ENCODE measurements at places on chromosomes 2 and 18.

DNA sequence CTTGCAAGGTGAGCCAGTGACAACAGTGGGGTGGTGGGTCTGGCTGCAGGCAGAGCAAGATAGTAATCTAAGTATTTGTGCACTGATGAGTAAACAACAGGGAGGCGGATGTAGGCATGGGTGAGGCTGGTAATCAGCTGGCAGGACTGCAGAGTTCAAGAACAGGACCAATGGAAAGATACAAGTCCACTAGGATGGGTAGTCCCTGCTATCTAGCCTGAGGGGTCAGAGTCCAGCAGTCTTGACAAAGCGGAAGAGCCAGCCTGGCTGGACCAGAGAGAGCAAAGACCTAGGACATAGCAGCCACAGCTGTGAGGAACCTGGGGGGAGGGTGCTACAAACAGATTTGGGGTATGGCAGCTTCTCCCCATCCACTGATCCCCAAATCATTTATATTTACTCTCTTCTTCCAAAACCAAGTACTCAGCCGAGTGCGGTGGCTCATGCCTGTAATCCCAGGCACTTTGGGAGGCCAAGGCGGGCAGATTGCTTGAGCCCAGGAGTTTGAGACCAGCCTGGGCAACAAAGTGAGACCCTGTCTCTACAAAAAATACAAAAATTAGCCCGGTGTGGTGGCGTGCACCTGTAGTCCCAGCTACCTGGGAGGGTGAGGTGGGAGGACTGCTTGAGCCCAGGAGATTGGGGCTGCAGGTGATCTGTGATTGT, 25.9 kb downstream of the VIL1 start:
- DNase-seq: no peak

GRCh38 chr2:20327370-20327769, 23.3 kb downstream of the PUM2 start:
- no peak for DNase-seq

DNA sequence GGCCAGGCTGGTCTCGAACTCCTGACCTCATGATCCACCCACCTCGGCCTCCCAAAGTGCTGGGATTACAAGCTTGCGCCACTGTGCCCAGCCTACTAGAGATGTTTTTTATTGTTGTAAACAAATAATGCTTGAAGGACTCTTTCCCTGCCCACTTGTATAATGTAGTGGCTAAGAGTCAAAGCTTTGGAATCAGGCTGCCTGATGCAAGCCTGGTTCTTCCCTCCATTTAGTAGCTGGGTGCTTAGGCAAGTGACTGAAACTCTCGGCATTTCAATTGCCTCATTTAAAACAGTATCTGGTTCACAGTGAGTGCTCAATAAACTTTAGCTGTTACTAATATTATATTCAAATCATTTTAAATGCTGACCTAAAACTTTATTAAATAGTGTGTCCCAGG, 264.0 kb upstream of the FBXO11 start:
- DNase-seq: no peak

DNA sequence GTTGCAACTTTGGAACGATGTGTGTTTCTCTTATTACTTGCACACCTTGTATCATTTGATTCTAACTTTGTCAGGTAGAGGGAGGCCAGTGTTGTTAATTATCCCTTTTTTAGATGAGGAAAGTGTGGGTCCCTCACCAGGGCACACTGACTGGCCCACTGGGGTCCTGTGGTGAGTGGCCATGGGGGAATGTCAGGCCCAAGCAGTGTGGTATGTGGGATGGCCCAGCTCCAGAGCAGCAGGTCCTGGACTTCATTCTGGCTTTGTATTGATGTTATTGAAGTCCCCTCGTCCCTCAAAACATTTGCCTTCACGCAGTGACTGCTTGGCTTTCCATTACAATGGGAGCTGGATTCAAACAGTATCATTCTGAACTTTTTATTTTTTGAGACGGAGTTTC, 11.7 kb downstream of the NCK2 start:
- no peak for DNase-seq

GRCh38 chr2:102387763-102388546, 32.4 kb downstream of the IL18R1 start:
- DNase-seq: no peak

- DNase-seq: no peak
Measured at GRCh38 chr2:170571612-170572011, 143.5 kb upstream of the SP5 start.

- DNase-seq: no peak
Measured at GRCh38 chr2:227335713-227336112, 10.7 kb downstream of the MFF start.

GRCh38 chr2:21042958-21043743, 722 bp downstream of the APOB start:
- DNase-seq: peak; percentile 61

GRCh38 chr2:223860809-223861738, 23.7 kb upstream of the AP1S3 start:
- DNase-seq: no peak

- no peak for DNase-seq
Measured at GRCh38 chr18:12234451-12235190, 19.5 kb upstream of the CIDEA start.

DNA sequence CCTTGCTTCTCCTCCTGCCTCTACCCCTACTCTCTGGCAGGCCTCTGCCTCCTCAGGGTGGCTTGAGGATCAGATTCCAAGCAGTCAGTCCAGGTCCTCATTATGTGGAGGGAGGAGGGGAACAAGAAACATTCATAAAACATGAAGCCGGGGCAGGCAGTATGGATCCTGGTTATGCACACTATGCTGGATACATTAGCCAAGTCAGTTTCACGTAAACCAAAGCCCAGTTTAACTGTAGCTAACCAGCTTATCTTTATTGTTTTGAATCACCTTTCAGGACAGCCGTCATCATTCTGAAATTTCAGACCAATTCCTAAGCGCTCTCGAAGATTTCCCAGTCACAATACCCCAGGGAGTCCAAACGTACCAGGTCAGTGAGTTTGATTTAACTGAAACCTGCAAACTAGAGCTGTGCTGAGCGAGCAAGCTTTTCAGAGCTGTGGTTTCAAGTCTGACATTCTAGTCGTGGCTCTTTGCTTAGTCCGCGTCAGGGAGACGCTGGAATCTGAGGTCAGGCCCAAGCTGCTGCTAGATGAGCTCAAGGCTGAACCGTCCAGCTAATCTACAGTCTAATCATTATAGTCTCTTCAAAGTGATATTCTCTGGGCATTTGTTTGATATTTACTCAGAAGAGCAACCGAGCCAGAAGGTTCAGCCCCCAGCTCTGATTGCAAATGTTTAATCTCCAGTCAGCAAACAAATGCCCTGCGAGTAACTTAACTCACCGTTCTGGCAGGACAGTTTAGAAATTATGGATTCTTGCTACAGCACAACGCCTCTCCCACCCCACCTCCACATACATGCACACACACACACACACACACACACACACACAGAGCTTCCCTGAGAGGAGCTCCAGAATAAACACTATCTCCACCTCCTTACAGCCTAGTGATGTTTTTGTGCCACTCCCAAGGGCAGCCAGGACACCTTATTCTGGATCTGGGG, 63.8 kb upstream of the BZW1 start:
- no peak for DNase-seq

DNA sequence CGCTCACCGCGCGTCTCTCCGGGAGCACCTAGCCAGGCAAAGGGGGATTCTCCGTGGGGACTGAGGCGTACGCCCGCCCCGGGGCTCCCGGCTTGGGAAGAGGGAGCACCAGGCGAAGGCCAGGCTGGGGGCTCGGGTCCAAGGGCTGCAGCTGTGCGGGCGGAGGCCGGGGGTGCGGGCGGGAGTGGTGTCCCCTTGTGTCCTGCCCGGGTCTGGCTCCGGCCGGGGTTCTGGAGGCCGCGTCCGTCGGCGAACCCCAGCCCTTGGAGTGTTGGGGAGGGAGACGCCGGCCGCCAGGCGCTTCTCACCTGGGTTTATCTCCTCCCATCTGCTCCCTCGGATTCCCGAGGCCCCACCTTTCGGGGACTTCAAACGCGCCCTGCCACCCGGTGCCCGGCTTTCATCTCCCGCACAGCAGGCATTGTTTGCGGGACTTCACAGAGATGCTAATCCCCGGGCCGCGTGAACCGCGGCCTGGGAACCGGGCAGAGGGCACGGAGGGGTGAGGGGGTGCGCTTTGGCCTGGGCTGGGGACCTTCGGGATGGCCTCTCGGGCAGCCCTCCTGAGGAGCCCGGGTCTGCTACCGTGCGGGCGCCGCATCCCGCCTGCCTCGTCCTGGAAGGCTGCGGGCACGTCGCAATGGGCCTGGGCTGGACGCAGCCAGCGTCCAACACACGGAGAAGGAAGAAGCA, 5.0 kb upstream of the GBX2 start:
- DNase-seq: no peak

DNA sequence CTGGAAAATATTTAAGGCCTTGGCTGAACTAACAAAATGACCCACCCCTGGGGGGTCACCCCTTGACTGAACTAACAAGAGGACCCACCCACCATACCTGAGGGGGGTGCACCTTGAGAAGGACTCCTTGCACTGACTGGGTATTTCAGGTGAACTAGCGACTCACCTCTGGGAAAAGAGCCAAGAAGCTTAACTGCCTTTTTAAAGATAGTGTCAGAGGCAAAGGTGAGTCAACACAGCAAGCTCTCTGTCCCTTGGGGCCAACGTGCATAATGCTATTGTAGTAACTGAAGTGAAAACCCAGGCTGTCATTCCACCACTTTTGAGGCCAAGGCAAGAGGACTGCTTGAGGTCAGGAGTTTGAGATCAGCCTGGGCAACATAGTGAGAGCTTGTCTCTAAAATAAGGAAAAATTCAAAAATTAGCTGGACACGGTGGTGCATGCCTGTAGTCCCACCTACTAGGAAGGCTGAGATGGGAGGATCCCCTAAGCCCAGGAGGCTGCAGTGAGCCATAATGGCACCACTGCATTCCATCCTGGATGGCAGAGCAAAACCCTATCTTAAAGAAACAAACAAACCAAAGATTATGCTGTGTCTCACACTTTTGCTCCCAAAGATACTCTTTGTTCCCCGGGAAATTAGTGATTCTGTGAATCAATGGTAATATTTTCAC, 36.4 kb upstream of the ZCCHC2 start:
- peak; percentile 45 for DNase-seq

DNA sequence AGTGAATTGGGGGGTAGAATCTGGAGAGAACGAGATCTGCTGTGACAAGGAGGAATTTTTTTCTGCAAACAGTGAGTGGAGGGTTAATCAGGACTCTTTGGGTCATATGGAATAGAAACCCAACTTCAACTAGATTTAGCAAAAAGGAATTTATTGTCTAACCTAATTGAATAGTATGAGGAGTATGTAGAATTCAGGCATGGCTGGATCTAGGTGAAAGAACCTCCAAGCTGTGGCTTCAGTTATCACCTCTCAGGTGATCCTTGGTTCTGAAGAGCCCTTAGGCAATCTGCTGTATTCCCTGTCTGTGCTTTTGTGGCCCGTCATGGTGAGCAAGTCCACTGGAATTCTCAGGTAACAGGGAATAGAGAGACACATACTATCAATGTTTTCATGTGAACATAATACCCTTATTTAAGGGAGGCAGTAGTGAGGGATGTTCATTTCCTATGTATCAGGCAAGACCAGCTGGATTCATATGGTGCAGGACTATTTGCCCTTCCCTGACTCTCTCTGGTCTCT, 164.7 kb downstream of the ALPK2 start:
- no peak for DNase-seq

- DNase-seq: no peak
Measured at GRCh38 chr18:35180455-35180854, 60.4 kb upstream of the ZNF397 start.

GRCh38 chr2:122117371-122117770, 361.9 kb downstream of the TSN start:
- no peak for DNase-seq

All from NCI-H2171 (cell line).